EL (cell line): ENCODE measurements at places on chromosomes 1 and 21.

- DNase-seq: no peak
Observed at GRCh38 chr1:162256287-162256686, 120.4 kb downstream of the SPATA46 start.

GRCh38 chr1:62444701-62445100 is 7.9 kb downstream of the USP1 start:
- no peak for DNase-seq

- no peak for DNase-seq
Observed at GRCh38 chr1:48073798-48074530, 76.8 kb upstream of the TRABD2B start.

DNA sequence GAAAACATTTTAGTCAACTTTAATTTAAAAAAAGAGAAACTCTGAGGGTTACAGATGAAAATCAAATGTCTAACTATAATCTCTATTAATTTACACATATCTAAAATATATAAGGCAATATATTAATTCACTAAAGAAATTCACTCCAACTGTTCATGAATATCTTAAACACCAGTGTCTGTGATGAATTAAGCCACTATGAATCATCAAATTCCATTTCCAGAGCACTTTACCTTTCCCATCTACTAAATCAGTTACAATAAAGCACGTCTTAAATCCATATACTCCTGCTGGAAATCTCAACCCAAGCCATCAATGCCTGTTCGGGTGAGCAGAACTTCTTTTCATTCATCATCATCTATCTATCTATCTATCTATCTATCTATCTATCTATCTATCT is 4.3 kb downstream of the TAF5L start:
- DNase-seq: peak; percentile 27

DNA sequence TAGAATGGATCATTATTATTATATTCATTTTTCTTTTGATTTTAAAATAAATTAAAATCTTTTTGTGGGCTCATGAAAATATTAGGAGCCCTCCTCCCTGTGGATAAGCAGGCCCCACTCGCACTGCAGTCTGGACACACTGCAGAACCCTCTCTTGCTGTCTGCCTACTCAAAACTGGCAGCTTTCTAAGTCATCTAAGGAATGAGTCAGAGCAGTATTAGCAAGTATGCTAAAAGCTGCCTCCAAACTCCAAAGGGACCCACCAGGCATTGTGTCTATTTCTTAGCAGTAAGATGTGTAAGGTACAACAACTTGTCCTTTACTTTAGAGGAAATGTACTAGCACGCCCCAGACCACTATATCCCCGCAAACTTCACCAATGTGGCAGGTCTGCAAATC is 108.8 kb downstream of the SYF2 start:
- DNase-seq: no peak

DNA sequence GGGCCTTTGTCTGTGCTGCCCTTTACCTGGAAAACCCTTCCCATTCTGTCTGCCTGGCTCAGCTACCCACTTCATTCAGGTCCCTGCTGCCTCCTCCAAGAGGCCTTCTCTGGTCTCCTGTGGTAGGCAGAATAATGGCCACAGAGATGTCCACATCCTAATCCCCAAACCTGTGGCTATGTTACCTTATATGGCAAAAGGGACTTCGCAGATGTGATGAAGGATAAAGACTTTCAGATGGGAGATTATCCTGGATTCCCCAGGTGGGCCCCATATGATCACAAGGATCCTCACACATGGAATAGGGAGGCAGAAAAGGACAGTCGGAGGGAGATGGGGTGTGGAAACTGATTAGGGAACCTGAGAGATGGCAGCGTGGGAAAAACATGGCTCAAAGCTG is 14.2 kb upstream of the RUNX3 start:
- DNase-seq: no peak

GRCh38 chr1:209620487-209620884 is 31.7 kb downstream of the LAMB3 start:
- DNase-seq: no peak

- no peak for DNase-seq
Observed at GRCh38 chr1:232983817-232984567, 33.6 kb downstream of the NTPCR start.

- no peak for DNase-seq
Observed at GRCh38 chr1:4561205-4561604, 93.2 kb upstream of the AJAP1 start.

DNA sequence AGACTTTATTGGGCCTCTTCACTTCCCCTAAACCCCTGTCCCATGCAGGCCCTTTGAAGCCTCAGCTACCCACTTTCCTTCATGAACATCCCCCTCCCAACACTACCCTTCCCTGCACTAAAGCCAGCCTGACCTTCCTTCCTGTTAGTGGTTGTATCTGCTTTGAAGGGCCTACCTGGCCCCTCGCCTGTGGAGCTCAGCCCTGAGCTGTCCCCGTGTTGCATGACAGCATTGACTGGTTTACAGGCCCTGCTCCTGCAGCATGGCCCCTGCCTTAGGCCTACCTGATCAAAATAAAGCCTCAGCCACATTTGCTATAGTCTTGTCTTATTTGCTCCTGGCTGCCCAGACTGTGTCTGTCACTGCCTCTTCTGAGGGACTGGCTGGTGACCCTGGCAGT is 5.5 kb downstream of the GSTM4 start:
- no peak for DNase-seq

- no peak for DNase-seq
Observed at GRCh38 chr1:236465959-236466303, 57.9 kb upstream of the LGALS8 start.

DNA sequence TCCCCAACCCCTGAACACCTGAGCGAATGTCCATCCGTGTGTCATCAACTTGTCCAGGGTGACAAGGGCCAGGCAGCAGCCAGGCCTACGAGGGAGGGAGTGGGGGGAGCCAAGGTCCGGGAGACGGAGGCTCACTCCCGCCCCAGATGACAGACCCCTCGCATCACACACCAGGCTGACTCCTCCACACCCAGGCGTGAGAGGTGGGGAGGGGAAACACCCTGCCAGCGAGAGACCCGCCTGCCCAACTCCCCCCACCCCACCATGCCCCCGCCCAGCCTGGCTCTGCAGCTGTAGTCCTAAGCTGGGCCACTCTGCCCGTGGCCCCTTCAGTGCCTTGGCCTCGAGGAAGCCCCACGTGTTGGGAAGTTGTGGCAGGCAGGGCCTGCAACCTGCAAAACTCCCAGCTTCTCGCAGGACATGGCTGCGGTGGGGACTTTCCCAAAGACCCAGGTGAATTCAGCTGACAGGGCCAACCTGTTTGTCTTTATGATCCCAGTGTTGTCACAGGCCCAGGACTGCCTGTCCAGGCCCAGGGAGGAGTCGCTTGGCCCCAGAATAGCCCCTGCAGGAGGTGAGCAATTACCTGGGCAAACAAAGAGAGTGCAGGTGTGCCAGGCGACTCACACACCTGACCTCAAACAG is 62.9 kb downstream of the RIPK4 start:
- DNase-seq: no peak

GRCh38 chr1:23732363-23733224 is 10.7 kb upstream of the ELOA start:
- DNase-seq: peak; percentile 56

GRCh38 chr1:174657411-174657810 is 209.6 kb downstream of the GPR52 start:
- DNase-seq: no peak

- no peak for DNase-seq
Observed at GRCh38 chr1:32232558-32233304, 10.5 kb downstream of the EIF3I start.

- no peak for DNase-seq
Observed at GRCh38 chr1:205521686-205522085, 17.2 kb downstream of the CDK18 start.

- no peak for DNase-seq
Observed at GRCh38 chr1:24896176-24896575, 33.9 kb downstream of the RUNX3 start.

GRCh38 chr1:34164771-34165391 is at the start of gene CSMD2:
CSMD2 (minus strand) TSS chr1:34165230; CDS start chr1:34165097, 133 bp downstream.
- DNase-seq: peak; percentile 14

GRCh38 chr21:34884346-34884929 is 164.7 kb downstream of the RUNX1 start:
- DNase-seq: no peak

- no peak for DNase-seq
Observed at GRCh38 chr1:163203561-163203960, 845 bp upstream of the RGS5 start.

DNA sequence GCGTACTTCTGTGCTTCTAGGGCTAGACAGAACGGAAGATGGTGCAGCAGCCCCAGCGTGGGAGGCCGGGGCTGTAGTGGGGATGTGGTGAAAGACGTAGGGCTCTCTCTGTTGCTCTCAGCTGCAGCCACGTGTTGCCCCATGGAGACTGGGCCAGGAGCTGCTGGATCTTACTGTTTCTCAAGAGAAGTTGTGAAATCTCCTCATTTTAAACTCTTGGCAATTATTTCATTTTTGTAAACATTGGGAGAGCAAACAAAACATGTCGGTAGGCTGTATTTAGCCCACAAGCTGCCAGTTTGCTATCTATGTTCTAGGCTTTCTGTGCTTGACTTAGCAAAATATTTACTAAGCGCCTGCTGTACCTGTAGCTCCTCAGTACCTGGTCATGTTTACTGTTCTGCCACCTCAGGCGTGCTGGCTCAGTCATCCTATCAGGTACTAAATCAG is 15.9 kb upstream of the ELOA start:
- no peak for DNase-seq

- DNase-seq: peak; percentile 6
Observed at GRCh38 chr1:158186180-158186579, 5.5 kb downstream of the CD1D start.

DNA sequence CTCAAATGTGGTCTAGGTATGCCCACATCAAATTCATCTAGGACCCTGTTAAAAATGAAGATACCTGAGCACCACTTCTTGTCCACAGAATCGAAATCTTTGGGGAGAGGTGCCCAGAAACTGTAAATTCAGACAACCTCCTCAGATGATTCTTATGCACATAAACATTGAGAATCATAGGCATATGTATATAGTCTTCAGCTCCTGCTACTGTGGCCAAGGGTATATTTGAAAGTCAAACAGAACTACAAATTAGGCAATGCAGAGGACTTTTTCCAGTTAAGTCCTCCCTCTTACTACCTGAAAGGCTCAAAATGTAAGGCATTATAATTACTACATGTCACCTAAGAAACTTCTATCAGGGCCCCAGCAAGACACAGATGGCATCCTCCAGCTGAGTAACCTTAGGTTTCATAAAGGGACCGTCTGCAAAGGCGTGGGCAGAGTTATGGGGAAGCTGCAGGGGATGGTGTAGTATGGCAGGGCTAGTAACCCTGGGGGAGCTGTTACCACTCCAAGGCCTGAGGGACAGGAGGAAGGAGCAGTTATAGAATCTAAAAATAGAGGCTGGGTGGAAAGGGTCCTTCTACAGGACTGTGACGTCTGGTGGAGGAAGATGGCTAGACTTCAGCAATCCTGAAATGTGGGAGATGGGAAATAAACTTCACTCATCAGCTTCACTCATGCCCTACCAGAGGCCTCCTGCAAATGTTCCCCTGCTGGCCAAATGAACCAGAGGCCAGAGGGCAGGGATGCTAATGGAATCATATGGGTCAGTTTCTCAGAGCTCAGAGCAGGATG is 46.3 kb downstream of the DAB1 start:
- DNase-seq: no peak

GRCh38 chr1:86972262-86972661 is 57.8 kb downstream of the HS2ST1 start:
- no peak for DNase-seq

GRCh38 chr1:245458234-245458633 is 303.4 kb downstream of the KIF26B start:
- peak; percentile 3 for DNase-seq

DNA sequence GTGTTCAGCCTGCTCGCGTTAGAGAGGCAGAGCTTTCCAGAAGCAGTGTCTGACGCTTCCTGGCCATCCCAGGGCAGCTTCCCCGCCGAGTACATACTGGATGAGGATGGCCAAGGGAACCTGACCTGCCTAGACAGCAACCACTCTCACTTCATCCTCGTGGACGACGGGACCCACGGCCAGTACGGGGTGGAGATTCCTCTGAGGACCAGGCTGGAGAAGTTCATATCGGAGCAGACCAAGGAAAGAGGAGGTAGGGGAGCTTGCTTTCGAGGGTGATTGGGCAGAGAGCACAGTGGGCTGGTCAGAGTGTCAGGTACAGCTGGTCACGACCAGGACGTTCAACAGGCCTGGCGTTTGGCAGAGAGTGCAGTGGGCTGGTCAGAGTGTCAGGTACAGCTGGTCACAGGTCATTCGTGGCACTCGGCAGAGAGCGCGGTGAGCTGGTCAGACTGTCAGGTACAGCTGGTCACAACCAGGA is 22.4 kb downstream of the TRPM2 start:
- DNase-seq: no peak

DNA sequence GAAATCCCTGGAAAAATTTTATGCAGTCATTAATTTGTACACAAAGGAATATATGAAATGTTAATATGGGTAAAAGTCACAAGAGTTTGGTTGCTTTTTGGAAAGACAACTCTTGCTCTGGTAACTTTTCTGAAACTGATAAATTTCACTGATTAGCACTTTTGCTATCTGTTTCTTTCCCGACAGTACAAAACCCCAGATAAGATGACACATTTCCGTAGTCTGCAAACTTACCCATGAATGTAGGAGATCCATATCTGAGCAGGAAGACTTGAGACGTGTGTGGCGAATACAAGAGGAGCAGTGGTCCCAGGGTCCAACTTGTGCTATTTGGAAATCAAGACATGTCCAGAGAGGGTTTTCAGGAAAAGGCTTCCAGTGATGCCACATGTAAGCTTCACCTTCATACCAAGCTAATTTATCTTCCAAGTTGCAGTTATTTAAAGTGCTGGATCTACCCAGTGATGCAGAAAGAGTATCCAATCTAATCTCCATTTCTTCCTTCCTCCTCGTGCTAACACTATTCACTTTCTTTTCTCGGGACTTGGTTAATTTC is 35.9 kb upstream of the SAMSN1 start:
- DNase-seq: no peak

DNA sequence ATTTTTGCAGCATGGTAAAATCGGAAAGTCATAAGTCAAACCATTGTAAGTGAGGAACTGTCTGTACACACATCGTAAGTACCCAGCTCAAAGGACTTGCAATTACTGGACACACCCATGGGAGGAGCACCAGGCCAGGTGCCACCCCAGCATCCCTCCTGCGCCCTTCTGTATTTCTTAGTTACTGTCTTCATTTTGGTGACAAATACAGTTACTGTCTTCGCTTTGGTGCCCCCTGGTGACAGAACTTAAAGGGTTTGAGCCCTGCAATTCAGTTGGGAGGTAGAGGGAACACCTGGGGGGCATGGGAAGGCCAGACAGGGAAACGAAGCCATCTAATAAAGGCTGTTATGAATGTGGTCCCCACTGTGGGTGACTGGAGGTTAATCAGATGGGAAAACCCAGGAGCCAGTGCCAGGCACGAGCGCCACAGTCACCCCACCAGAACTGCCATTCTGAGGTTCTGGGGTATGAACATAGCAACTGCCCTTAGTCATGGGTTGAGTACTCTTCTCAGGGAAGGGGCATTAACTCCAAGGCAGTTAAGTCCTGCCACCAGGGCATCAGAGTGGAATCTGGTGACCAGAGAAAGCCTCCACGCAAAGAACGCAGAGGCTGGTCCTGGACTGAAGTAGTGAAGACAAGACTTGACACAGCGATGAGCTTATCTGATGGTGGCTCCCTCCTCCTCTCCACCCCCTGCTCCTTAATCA is 612.9 kb downstream of the PTPRU start:
- DNase-seq: peak; percentile 31
